Fibroblast of villous mesenchyme (primary cell): ENCODE measurements at places on chromosomes 16 and 17. TPM values are rescaled to one million over a fixed set of nuclear protein-coding genes. Genes with fewer than 3 reads are reported as not detected.

The PRKCB gene
- total RNA-seq = under 0.01 TPM in 1 of 2 replicates, not detected in the other

The KRT23 gene
- under 0.01 and 1.7 TPM in 2 replicates for total RNA-seq

The MAPK8IP3 gene
- total RNA-seq = 37.1 and 61.5 TPM in 2 replicates

The DLG4 gene
- total RNA-seq = 10.6 and 14.2 TPM in 2 replicates

The KRTAP4-6 gene
- not detected in 2 replicates for total RNA-seq

The SLX1B gene
- 6.5 and 10.0 TPM in 2 replicates for total RNA-seq

The KCNJ12 gene
- under 0.01 TPM in 2 replicates for total RNA-seq

The KRTAP17-1 gene
- not detected in 2 replicates for total RNA-seq

The EMP2 gene
- total RNA-seq = 10.6 and 13.0 TPM in 2 replicates

The RDM1 gene
- total RNA-seq = 0.32 and 0.43 TPM in 2 replicates

The ELMO3 gene
- total RNA-seq = 0.43 and 0.64 TPM in 2 replicates

The SSTR5 gene
- not detected in 2 replicates for total RNA-seq

The ERAL1 gene
- 29.6 and 39.3 TPM in 2 replicates for total RNA-seq

The MRM1 gene
- total RNA-seq = 3.9 and 4.7 TPM in 2 replicates

The HS3ST3A1 gene
- total RNA-seq = 13.8 and 15.5 TPM in 2 replicates

The HS3ST2 gene
- not detected in 2 replicates for total RNA-seq

The LRRC75A gene
- 0.32 and 2.6 TPM in 2 replicates for total RNA-seq

The MYH3 gene
- 0.43 and 0.97 TPM in 2 replicates for total RNA-seq

The KCNAB3 gene
- 1.3 and 1.7 TPM in 2 replicates for total RNA-seq

The CLEC19A gene
- not detected in 2 replicates for total RNA-seq

The CCDC200 gene
- not detected in 2 replicates for total RNA-seq

The IL4R gene
- 25.0 and 43.2 TPM in 2 replicates for total RNA-seq

The KRTAP2-4 gene
- not detected in 2 replicates for total RNA-seq

The METTL26 gene
- 51.8 and 78.3 TPM in 2 replicates for total RNA-seq

The ST6GALNAC2 gene
- 0.86 and 1.9 TPM in 2 replicates for total RNA-seq

The CHST5 gene
- under 0.01 TPM in 1 of 2 replicates, not detected in the other for total RNA-seq

The DBNDD1 gene
- 0.64 and 0.86 TPM in 2 replicates for total RNA-seq

The ASGR2 gene
- not detected in 2 replicates for total RNA-seq

The MYH10 gene
- 94.1 and 99.2 TPM in 2 replicates for total RNA-seq

The CCL7 gene
- total RNA-seq = 0.43 TPM in 1 of 2 replicates, not detected in the other

The LCAT gene
- total RNA-seq = 8.6 and 9.3 TPM in 2 replicates

The OR1F1 gene
- total RNA-seq = under 0.01 and 0.43 TPM in 2 replicates

The YBX2 gene
- total RNA-seq = not detected in 2 replicates

The FSCN2 gene
- total RNA-seq = 1.7 and 3.5 TPM in 2 replicates

The PIK3R5 gene
- under 0.01 TPM in 1 of 2 replicates, not detected in the other for total RNA-seq

The LGALS9B gene
- total RNA-seq = not detected in 2 replicates

The TMEM94 gene
- 28.5 and 31.2 TPM in 2 replicates for total RNA-seq

The KRTAP3-2 gene
- total RNA-seq = not detected in 2 replicates

The ALOX15B gene
- total RNA-seq = not detected in 2 replicates

The ATAD5 gene
- total RNA-seq = 3.9 and 4.3 TPM in 2 replicates

The TRIM16 gene
- total RNA-seq = 30.0 and 55.3 TPM in 2 replicates

The ADAD2 gene
- not detected in 2 replicates for total RNA-seq

The MT1M gene
- total RNA-seq = 1.3 TPM in 1 of 2 replicates, not detected in the other

The CRHR1 gene
- total RNA-seq = not detected in 2 replicates

The EVI2B gene
- total RNA-seq = under 0.01 TPM in 2 replicates

The HSD17B2 gene
- total RNA-seq = 8.7 and 9.5 TPM in 2 replicates

The PROCA1 gene
- total RNA-seq = under 0.01 and 1.6 TPM in 2 replicates

The KRT20 gene
- total RNA-seq = not detected in 2 replicates

The MT4 gene
- total RNA-seq = not detected in 2 replicates

The KIF22 gene
- total RNA-seq = 32.5 and 45.3 TPM in 2 replicates

The GDPD3 gene
- 0.32 and 0.43 TPM in 2 replicates for total RNA-seq

The OTOP2 gene
- not detected in 2 replicates for total RNA-seq

The CDH1 gene
- under 0.01 TPM in 1 of 2 replicates, not detected in the other for total RNA-seq

The CEP112 gene
- total RNA-seq = 8.1 and 10.8 TPM in 2 replicates

The DBF4B gene
- 4.2 and 7.8 TPM in 2 replicates for total RNA-seq

The HYDIN gene
- total RNA-seq = under 0.01 and 2.3 TPM in 2 replicates

The KRTAP1-1 gene
- not detected in 2 replicates for total RNA-seq
